ENCODE measurements at places on chromosomes 5 and 9.

DNA sequence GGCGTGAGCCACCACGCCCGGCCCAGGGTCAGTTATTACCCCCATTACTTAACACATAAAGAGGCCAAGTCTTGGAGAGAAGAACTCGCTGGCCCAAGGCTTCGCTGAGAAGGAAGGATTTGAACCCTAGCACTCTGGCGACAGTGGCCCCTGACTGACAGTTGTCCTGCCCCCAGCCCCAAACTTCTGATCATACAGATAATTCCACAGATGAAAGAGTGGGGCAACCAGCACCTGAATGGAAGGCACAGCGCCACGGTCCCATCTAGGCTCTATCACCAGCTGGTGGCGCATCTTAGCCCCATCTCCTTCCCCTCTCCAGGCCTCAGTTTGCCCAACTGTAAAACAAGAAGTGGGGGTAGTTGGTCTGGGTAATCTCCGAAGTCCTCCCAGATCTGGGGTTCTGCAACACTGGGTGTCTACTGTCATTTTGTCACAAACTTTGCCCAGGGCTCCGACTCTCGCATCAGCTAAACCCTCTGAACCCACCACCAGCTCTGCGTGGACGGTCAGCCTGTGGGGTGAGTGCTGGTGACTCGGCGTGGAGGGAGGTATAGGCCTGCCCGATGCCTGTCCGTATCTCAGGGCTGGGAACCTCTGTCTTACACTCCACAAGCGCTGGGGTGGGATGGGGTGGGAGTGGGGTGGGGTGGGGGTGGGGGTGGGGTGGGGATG lies 209.3 kb downstream of the C9orf50 start:
- H3K4me3 ChIP-seq: no peak overlapping the region
- no peaks in the 10 kb centered on the region for H3K27me3 ChIP-seq
- H3K27ac ChIP-seq: no peak overlapping the region
- peaks cover 6% of the 10 kb centered on the region for H3K4me1 ChIP-seq
- H3K36me3 ChIP-seq: peaks cover 10% of the 10 kb centered on the region

GRCh38 chr9:89042984-89043383 lies 51.7 kb downstream of the S1PR3 start:
- no peak overlapping the region for H3K27ac ChIP-seq
- H3K27me3 ChIP-seq: peaks cover 3% of the 10 kb centered on the region
- H3K4me1 ChIP-seq: no peaks in the 10 kb centered on the region
- DNase-seq: no peak
- H3K4me3 ChIP-seq: no peak overlapping the region

- H3K4me1 ChIP-seq: peaks cover 11% of the 10 kb centered on the region
- no peak overlapping the region for H3K27ac ChIP-seq
- no peak overlapping the region for H3K4me3 ChIP-seq
- H3K27me3 ChIP-seq: peaks cover 3% of the 10 kb centered on the region
- DNase-seq: no peak
These were observed 72.1 kb upstream of the ANKRD55 start for GRCh38 chr5:56305001-56305950.

DNA sequence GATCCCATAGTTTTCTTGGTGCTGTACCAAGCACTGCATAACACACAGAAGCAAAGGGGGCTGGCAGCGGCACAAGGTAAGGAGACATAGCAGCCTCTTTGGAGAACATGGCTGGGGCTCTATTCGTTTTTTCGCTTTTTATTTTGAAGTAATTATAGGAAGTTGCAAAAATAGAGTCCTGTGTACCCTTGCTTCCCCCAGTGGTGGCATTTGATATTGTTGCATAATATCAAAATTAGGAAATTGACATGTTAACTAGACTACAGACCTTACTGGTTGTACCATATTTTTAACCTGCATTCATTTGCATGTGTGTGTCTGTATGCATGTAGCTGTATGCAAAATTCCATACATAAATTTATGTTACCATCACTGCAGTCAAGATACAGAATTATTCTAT lies 6.6 kb upstream of the UBQLN1 start:
- H3K27ac ChIP-seq: no peak overlapping the region
- no peak overlapping the region for H3K4me3 ChIP-seq
- no peaks in the 10 kb centered on the region for H3K27me3 ChIP-seq
- H3K36me3 ChIP-seq: no peaks in the 10 kb centered on the region
- no peaks in the 10 kb centered on the region for H3K4me1 ChIP-seq
- no peak for DNase-seq

DNA sequence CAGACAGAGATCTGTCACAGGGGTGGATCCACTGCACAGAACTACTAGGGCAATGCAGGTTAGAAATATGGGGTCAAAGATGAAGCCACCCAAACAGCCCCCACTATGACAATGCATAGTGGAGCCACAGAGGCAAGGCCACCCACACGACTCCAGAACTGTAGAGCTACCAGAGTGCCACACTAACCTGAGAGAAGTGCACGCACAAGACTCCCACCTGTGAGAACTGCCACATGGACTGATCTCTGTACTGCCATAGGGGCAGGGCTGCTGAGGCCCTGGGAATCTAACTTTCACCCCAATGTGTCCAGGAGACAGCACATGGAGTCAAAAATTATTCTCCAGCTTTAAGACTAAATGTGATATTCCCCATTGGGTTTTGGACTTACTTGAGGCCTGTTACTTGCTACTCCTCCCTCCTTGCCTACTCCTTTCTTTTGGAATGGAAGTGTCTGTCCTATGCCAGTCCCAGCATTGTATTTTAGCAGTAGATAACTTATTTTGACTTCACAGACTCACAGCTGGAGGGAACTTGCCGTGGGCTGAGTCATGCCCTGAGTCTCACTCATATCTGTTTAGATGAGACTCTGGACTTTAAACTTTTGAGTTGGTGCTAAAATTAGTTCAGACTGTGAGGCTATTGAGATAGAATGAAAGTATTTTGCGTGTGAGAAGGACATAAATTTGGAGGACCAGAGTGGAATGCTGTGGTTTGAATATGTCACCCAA lies 853.3 kb downstream of the MAT2B start:
- H3K4me1 ChIP-seq: no peaks in the 10 kb centered on the region
- no peak for DNase-seq
- H3K27me3 ChIP-seq: no peaks in the 10 kb centered on the region
- no peaks in the 10 kb centered on the region for H3K36me3 ChIP-seq

- no peaks in the 10 kb centered on the region for H3K4me1 ChIP-seq
- no peak overlapping the region for H3K27ac ChIP-seq
- no peaks in the 10 kb centered on the region for H3K36me3 ChIP-seq
- no peak overlapping the region for H3K4me3 ChIP-seq
- DNase-seq: no peak
These were observed 187.0 kb upstream of the S1PR3 start for GRCh38 chr9:88804254-88804596.

DNA sequence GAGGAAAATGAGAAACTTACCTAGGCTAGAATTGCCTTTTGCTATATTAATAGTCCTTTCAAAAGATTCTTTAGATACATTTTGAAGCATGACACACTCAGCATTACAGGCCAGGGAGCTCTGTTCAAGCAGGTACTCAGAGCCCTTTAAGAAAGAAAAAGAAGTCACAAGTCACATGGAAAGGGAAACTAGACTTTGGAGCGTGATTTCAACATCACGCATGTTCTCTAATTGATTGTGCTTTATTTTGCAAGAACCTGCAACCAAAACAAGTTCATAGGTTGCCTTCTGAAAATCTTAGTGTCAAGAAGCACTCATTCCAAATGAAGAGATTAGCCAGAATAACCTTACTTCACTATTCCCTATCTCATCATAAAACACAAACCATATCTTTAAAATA lies 103.8 kb downstream of the MPDZ start:
- H3K4me3 ChIP-seq: no peak overlapping the region
- H3K36me3 ChIP-seq: no peaks in the 10 kb centered on the region
- H3K4me1 ChIP-seq: no peaks in the 10 kb centered on the region
- H3K27me3 ChIP-seq: no peaks in the 10 kb centered on the region
- H3K27ac ChIP-seq: no peak overlapping the region

GRCh38 chr5:107945061-107945460 lies 274.3 kb upstream of the EFNA5 start:
- H3K4me3 ChIP-seq: no peak overlapping the region
- H3K27ac ChIP-seq: no peak overlapping the region
- no peak for DNase-seq
- H3K27me3 ChIP-seq: no peaks in the 10 kb centered on the region
- peaks cover 13% of the 10 kb centered on the region for H3K4me1 ChIP-seq
- H3K36me3 ChIP-seq: peaks cover 7% of the 10 kb centered on the region

DNA sequence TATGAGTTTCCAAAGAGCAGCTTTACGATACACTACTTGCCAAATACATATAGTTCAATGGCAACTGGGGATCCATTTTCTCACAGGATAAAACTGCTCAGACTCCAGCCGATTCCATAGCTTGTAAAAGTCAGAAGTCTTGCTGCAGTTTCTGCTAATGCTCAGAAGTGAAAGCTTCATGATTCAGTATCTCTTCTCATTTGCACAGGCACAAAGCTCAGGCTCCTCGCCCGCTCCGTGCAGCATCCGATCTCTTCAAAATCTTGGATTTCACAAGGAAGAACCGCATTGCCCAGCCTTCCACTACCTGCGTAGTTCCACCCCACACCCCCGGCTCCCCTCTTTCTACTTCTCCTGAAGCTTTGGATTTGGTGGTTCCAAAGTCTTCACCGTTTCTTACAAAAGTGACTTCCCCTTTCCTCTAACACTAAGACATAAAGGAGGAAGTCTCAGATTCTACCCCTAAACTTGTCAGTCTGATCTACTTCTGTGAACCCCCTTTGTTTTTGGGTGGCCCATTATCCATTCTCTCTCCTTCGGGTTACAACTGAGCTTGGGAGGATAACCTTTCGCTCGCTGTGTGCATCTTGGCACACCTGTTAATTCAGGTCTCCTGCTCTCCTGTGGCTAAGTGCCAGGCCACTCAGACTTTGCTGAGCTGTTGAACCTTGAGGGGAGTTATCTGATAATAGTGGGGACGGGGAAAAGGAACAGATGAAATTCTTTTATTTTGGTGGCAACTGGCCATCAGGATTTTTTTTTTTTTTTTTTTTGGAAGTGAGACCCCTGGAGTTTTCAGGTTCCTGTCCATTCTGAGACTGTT lies 194.1 kb downstream of the GNA14 start:
- no peak overlapping the region for H3K27ac ChIP-seq
- peaks cover 17% of the 10 kb centered on the region for H3K4me1 ChIP-seq
- H3K4me3 ChIP-seq: peak overlapping the region; percentile 69
- H3K27me3 ChIP-seq: peaks cover 3% of the 10 kb centered on the region
- H3K36me3 ChIP-seq: no peaks in the 10 kb centered on the region

DNA sequence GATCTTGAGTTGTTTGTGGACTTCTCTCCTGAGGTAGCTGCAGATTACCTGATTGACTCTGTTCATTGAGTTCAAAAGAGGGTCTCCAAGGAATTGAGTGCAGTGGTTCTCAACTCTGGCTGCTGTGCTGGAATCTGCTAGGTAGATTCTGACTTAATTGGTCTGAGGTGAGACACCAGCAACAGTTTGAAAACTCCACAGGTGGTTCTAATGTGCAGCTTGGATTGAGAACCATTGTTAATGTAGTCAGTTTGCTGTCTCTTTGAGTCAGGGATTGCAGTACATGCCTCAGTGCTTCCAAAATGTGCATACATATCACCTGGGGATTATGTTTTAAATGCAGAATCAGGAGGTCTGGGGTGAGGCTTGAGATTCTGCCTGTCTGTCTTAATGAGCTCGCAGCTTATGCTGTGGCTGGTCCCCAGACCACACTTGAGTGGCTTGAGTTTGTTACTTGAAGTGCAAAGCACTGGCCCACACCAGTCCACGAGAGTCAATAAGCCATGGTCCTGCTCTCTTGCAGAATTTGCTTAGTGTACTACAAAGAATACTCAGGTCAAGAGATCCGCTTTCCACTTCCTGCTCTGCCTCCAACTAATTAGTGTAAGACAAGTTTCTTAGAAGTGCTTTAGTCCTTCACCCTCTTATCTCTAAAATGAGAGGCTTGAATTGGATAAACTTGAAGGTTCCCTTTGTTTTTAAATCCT lies 82.3 kb downstream of the ATG10 start:
- H3K4me3 ChIP-seq: no peak overlapping the region
- peaks cover 4% of the 10 kb centered on the region for H3K4me1 ChIP-seq
- no peaks in the 10 kb centered on the region for H3K27me3 ChIP-seq
- no peak for DNase-seq
- H3K27ac ChIP-seq: no peak overlapping the region

DNA sequence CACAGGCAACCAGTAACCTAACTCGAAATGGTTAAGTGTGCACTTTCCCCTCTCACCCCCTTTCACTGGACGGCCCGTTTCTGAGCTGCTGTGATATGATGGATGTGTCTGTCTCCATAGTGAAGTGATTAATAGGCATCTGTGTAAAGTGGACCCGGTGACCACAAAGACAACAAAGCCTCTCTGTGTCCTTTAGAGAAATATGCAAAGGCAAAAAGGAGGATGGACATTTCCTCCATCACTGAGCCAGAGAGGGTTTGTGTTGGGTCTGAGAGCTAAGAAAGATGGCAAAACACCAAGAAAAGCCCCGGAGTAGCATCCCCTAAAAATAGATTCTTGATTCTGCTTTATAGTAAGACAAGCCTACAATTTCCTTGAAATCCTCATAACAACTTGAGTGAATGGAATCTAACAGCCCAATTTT lies 120.6 kb downstream of the SEMA6A start:
- H3K27me3 ChIP-seq: peaks cover 5% of the 10 kb centered on the region
- H3K4me1 ChIP-seq: peaks cover 4% of the 10 kb centered on the region
- H3K36me3 ChIP-seq: no peaks in the 10 kb centered on the region
- H3K4me3 ChIP-seq: no peak overlapping the region
- no peak for DNase-seq

- H3K27ac ChIP-seq: no peak overlapping the region
- H3K36me3 ChIP-seq: no peaks in the 10 kb centered on the region
- DNase-seq: no peak
These were observed 146.1 kb upstream of the HMHB1 start for GRCh38 chr5:143665866-143666265.

GRCh38 chr9:135574331-135574730 lies 12.8 kb downstream of the PAEP start:
- H3K4me3 ChIP-seq: no peak overlapping the region
- H3K27me3 ChIP-seq: no peaks in the 10 kb centered on the region

GRCh38 chr5:147966829-147967228 lies 60.5 kb upstream of the C5orf46 start:
- no peak for DNase-seq
- no peaks in the 10 kb centered on the region for H3K27me3 ChIP-seq
- H3K4me3 ChIP-seq: no peak overlapping the region
- no peak overlapping the region for H3K27ac ChIP-seq
- no peaks in the 10 kb centered on the region for H3K4me1 ChIP-seq
- no peaks in the 10 kb centered on the region for H3K36me3 ChIP-seq

GRCh38 chr5:119290161-119290569 lies 65.7 kb upstream of the TNFAIP8 start:
- peaks cover 73% of the 10 kb centered on the region for H3K4me1 ChIP-seq
- no peak for DNase-seq
- peak overlapping the region; percentile 34 for H3K27ac ChIP-seq
- peak overlapping the region; percentile 14 for H3K4me3 ChIP-seq
- no peaks in the 10 kb centered on the region for H3K27me3 ChIP-seq

- no peak overlapping the region for H3K27ac ChIP-seq
- no peaks in the 10 kb centered on the region for H3K4me1 ChIP-seq
- H3K27me3 ChIP-seq: no peaks in the 10 kb centered on the region
- H3K36me3 ChIP-seq: no peaks in the 10 kb centered on the region
- no peak overlapping the region for H3K4me3 ChIP-seq
These were observed 495.2 kb upstream of the GRIA1 start for GRCh38 chr5:152995214-152995725.

- peak; percentile 78 for DNase-seq
- H3K36me3 ChIP-seq: peaks cover 23% of the 10 kb centered on the region
- no peaks in the 10 kb centered on the region for H3K27me3 ChIP-seq
- peaks cover 83% of the 10 kb centered on the region for H3K4me1 ChIP-seq
- peak overlapping the region; percentile 89 for H3K27ac ChIP-seq
- H3K4me3 ChIP-seq: peak overlapping the region; percentile 22
These were observed 33.7 kb downstream of the HAVCR1 start for GRCh38 chr5:157025093-157025698.

- no peak for DNase-seq
- no peak overlapping the region for H3K4me3 ChIP-seq
- H3K36me3 ChIP-seq: peaks cover 43% of the 10 kb centered on the region
- peaks cover 2% of the 10 kb centered on the region for H3K27me3 ChIP-seq
- no peak overlapping the region for H3K27ac ChIP-seq
These were observed 55.2 kb downstream of the HSPA4 start for GRCh38 chr5:133106761-133107572.

All from activated T-helper 2 cell treated with anti-CD3 and anti-CD28 coated beads, Interferon-gamma antibody, Interleukin-2, Interleukin-4, amounts not matched to agents 10 μg/mL and 5 μg/mL and 100 μg/mL, durations not matched to agents 14 hours and 24 hours and 36 hours (primary cell).